ENCODE measurements at places on chromosomes 3 and 15.

DNA sequence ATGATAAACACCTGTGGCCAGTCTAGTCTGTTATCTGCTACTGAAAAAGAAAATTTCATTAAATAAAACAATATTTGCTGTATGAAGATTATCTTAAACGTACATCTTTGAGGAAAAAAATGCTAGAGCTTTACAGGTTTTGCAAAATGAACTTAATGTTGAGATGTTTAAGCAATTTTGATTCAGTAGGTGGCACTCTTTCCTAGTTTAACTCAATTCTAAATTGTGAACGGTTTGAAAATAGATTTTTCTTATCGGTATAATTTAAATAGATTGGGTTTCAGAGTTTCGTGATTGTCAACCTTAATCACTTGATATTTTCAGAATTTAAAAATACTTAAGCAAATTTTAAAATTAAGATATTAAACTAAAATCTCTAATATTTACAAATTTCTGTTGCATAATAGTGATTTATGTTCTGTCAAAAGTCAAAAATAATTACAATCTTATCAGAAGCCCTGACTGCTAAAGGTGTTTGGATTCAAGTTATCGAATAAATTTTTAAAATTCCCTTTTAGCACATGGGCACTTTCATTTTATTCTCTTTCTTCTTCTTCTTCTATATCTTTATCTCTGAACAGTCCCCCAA is 7.0 kb upstream of the RNF111 start:
- peak; percentile 35 for DNase-seq

- DNase-seq, result peak; percentile 14
Observed at GRCh38 chr3:132256989-132257388, 60.2 kb upstream of the ACP3 start.

DNA sequence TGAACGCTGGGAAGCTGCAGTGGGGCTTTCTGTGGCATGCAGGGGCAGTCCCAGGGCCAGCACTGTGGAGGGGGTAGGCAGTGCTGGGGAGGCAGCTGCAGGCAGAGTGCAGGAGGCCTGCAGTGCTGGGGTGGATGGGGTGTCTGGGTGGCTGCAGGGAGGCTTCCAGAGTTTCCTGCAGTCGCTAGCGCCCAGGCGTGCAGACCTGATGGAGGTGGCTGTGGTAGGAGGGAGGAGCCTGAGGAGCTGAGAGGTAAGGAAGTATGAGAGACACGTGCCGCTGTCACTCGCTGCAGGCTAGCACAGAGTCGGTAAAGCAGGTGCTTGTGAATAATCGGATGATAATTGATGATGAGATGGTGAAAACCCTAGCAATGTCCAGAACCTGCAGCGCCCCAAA is 16.3 kb downstream of the SYNM start:
- DNase-seq, result no peak

- no peak for DNase-seq
Observed at GRCh38 chr3:55615694-55616295, 128.7 kb upstream of the WNT5A start.

DNA sequence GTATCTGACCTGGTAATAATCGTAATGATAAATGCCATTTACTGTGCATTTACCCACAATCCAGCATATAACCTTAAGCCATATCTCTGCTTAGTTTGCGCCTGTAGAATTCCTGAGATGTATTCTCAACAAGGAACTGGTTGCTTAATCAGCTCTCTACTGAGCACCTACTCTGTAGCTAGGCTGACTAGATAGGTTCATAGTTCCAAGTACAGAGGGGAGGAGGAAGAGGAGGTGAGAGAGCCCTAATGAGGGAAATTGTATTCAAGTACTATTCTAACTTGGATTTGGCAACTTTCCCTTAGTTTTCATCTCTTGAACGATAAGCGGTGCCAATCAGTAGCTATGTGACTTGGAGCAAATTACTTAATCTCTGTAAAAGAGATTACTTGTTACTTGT is 5.6 kb upstream of the AKAP13 start:
- no peak for DNase-seq
